Stimulated activated CD4-positive, alpha-beta T cell treated with anti-CD3 and anti-CD28 coated beads, Interleukin-2, amount 100 ng/mL, for 24 hours (primary cell): ENCODE measurements at places on chromosomes 7 and 10.

GRCh38 chr7:127769696-127770400, 117.9 kb downstream of the SND1 start:
- DNase-seq: no peak

GRCh38 chr7:38907766-38908165, 1.2 kb downstream of the VPS41 start:
- no peak for DNase-seq

GRCh38 chr10:8034466-8035005, 20.0 kb upstream of the GATA3 start:
- peak; percentile 27 for DNase-seq

DNA sequence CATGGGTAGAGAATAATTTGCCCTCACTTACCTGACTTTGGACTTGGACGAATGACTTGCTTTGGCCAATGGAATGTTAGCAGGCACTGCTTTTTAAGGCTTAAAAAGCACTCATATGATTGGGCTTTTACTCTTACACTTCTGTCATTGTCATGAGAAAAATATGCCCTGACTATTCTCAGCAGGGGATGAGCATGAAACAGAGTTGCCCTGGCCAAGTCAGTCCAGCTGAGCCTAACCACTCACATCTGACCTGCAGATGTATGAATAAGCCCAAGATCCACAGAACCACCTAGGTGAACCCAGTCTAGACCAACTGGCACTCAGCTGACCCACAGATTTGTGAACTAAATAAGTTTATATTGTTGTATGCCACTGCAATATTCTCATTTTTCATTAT, 573.5 kb downstream of the TNS3 start:
- no peak for DNase-seq
